ENCODE measurements at places on chromosomes 1 and 21. TPM values are rescaled to one million over a fixed set of nuclear protein-coding genes. Genes with fewer than 3 reads are reported as not detected.
A peak's percentile ranks its signal among the peaks of the same experiment; 100 is the strongest.

- DNase-seq, result no peak
Observed at GRCh38 chr1:167658574-167659328, 28.7 kb downstream of the RCSD1 start.

GRCh38 chr21:28633839-28634555 lies 358.7 kb downstream of the LTN1 start:
- DNase-seq, result no peak

Gene HES5
- 0.87 TPM for polyA plus RNA-seq

Gene SLC35E2B
- 97.8 TPM for polyA plus RNA-seq

GRCh38 chr1:201461645-201462441 lies 7.1 kb downstream of the PHLDA3 start:
- DNase-seq, result no peak

- no peak for DNase-seq
Observed at GRCh38 chr1:14031461-14031860, 331.5 kb downstream of the PRDM2 start.

DNA sequence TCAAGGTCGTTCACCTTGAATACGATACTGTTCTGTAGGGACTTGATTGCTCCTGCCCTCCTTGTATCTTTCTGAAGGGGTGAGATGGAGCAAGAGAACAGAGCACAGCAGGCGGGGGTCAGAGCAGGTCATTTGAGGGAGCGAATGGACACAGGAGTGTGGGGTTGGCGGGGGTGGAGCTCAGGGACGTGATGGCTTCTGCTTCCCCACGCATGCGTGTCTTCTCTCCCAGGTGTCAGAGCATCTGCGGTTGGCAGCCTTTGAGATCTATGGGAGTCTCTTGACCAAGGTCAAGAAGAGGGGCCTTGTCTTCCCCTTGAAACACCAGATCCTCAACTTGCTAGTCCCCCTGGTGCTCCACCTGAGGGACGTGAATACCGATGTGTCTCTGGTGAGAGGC lies 63.9 kb downstream of the INAVA start:
- no peak for DNase-seq

DNA sequence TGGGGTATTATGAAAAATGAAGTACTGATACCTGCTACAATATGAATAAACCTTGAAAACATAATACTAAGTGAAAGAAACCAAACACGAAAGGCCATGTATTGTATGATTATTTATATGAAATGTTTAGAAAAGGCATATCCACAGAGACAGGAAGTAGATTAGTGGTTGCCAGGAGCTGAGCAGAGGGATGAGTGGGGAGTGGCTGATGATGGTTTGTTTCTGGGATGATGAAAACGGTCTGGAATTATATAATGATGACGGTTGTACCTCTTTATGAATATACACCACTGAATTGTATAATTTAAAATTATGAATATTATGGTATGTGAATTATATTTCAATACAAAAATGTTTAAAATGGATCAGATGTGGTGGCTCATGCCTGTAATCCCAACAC lies 63.8 kb upstream of the MPC2 start:
- DNase-seq, result no peak

GRCh38 chr1:31985430-31985829 lies 28.2 kb upstream of the KHDRBS1 start:
- DNase-seq, result no peak

DNA sequence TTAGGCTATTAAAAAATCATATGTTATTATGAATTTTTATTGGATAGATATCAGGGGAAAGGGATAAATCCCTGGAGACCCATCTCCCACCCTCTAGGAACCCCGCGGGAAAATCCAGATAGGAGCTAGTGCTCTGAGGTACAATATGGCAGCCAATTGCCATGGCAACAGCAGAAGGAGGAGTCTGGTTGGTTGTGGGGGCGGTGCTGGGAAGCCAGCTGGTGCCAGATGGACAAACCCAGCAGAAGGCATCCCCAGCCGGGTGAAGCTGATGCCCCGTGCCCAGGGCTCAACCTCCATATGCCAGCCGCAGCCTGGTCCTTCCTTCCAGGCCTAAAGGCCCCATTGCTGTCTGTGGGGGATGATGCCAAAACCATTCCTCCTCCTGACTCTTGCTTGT lies 38.3 kb downstream of the RHBG start:
- no peak for DNase-seq

- no peak for DNase-seq
Observed at GRCh38 chr21:44815225-44815624, 2.6 kb downstream of the SUMO3 start.

DNA sequence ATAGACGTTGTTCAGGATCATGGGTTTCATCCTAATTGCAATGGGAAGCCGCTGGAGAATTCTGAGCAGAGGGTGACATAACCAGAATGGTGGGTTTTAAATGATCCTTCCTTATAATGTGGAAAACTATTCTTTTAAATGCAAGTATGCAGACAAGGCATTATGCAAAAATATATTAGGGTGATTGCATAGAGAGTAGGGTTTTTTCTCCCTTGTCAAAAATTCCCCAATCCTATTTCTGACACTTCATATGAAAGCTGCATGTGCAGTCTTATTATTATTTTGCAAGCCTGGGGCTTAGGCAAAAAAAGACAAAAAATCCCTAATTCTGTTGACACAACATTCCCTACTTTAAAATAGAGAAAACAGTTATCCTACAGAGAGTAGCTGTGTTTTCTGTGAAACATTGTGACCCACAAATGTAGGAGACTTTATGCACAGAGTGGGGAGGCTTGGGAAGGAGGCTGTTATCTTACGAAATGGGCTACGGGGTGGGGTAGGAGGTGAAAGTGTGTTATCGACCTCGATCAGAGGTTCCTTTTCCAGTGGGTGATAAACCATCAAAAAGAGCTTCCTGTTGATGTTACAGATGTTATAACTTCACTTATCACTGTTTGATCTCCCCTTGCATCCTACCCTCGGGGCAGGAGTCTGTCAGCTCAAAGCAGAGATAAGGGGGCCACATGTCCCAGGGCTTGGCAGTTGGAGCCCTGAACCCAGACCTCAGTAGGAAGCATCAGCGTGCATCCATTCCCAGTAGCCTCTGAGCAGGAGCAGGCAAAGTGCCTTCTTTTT lies 27.2 kb downstream of the RHEX start:
- no peak for DNase-seq

GRCh38 chr1:19312782-19313635 lies 883 bp downstream of the SLC66A1 start:
- no peak for DNase-seq

GRCh38 chr1:184075055-184076029 lies 23.8 kb downstream of the TSEN15 start:
- DNase-seq, result peak; percentile 71

Gene LCE3E
- not detected for polyA plus RNA-seq

- DNase-seq, result no peak
Observed at GRCh38 chr1:88111816-88112215, 572.3 kb upstream of the PKN2 start.

DNA sequence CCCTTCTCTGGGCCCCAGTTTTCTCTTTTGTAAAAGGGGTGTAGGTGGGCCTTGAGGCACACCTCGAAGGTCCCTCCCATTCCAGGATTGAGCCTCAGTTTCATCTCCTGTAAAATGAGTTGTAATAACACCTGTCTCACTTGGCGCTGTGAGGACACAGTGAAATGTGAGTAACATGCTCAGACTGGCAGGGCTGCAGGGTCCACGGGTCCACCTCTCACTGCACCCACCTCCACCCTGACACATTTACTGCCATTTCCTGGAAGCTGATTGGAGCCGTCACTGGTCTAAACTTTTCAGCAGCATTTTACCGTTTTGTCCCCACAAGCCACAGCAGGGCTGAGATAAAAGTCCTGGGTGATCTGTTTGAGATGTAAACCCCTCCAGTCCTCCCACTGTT lies 398.0 kb downstream of the PTPRU start:
- DNase-seq, result no peak

GRCh38 chr1:184078564-184079249 lies 27.2 kb downstream of the TSEN15 start:
- no peak for DNase-seq

DNA sequence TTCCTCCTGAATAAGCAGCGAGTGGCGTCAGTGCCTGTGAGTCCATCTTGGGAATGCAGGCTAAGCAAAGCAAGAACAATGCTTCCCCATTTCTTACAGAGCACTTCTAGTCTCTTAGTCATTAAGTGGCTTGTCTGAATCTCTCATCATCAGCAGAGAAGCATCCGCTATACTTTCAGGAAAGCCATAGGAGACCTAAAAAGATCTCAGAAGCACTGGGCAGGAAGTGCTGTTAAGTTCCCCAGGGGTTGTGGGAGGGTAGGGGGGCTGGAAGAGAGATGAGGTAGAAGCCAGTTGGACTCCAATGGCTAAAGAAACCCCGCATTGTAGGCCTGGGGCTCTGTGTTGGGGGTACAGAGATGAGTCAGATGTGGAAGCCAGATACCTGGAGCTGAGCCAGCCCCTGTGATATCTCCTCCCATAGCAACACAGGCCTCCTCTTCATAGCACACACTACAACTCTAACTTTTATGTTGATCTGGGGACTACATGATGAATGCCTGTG lies 44.9 kb downstream of the SYT6 start:
- no peak for DNase-seq

- peak; percentile 92 for DNase-seq
Observed at GRCh38 chr1:205321162-205321958, at the start of gene NUAK2. NUAK2 (minus strand) TSS chr1:205321745; CDS start chr1:205321628, 117 bp downstream.

- no peak for DNase-seq
Observed at GRCh38 chr1:29482991-29483390, 246.7 kb downstream of the PTPRU start.

Gene WDR77
- 43.5 TPM for polyA plus RNA-seq

DNA sequence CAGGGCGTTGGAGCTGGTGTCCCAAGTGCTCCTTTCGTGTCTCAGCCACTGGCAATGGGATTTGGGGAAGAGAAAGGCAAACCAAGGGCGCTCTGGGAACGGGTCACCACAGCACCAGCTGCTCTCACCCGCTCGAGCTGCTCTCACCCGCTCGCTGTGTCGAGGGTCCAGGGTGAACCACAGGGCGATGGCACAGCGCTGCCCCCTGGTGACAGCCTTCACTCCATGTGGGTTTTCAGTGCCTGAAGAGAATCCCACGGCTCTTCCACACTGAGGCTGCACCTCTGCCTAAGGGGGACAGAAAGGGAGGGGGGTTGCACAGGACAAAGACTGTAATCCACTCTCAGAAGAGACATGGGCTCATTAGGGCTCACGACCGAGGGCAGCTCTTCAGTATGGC lies 7.1 kb upstream of the CLDN19 start:
- peak; percentile 54 for DNase-seq

- DNase-seq, result no peak
Observed at GRCh38 chr1:45552331-45552730, 1.7 kb downstream of the AKR1A1 start.

- DNase-seq, result no peak
Observed at GRCh38 chr1:183932412-183932811, 105.1 kb downstream of the COLGALT2 start.

GRCh38 chr1:150053926-150054325 lies 13.7 kb upstream of the VPS45 start:
- DNase-seq, result no peak

- no peak for DNase-seq
Observed at GRCh38 chr21:28458446-28458845, 534.2 kb downstream of the LTN1 start.

GRCh38 chr1:117128323-117129079 lies 7.0 kb upstream of the TRIM45 start:
- DNase-seq, result peak; percentile 41

DNA sequence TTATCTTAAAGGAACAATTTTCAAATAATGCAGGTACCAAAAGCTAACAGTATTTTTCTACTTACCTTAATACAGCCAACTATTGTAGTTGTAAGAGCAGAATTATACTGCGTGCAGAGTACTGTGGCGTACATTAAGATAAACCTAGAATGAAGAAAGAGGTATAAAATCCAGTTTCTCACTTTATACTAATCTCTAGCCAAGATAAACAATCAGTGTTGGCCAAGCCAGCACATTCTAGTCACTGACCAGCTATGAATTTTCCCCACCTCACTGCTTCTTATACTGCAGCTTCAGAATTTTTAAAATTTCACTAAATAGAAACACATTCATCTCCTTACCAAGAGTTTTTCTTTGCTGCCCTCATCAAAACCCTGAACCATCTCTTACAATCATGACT lies 33.6 kb downstream of the SLC35D1 start:
- DNase-seq, result no peak

DNA sequence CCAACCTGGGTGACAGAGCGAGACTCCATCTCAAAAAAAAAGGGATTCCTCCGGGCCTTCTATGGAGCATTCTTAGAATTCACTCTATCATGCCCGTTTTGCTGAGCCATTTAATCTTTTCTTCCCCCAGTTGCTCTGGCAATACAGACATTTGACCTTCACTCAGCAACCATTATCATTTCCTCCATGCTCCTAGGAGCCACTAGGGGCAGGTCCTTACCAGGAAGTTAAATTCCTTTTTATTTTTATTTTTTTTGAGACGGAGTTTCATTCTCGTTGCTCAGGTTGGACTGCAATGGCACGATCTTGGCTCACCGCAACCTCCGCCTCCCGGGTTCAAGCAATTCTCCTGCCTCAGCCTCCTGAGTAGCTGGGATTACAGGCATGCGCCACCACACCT lies 9.7 kb upstream of the CGN start:
- no peak for DNase-seq

DNA sequence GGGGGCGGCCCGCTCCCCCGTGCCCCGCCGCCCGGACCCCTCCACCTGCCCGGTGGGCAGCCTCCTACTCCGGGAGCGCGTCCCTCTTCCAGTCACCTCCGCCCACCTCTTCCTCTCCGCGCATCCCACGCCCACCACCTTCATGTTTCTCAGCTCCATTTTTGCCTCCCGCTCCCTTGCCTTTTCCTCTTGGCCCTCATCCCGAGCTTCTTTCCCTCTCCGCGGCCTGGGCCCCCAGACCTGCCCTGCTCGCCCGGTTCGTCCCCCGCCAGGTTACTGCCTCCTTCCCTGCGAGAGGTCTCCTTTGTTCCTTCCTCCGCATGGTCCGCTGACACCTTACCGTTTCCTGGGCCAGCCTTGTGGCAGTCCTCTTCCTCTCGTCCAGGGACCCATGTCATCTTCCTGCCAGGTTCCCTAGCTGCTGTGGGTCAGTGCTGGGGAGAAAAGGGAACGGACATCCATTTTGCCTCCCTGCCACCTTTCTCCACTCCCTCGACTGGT lies 563 bp downstream of the QSOX1 start:
- DNase-seq, result peak; percentile 22

GRCh38 chr1:155009221-155009711 lies 6.7 kb downstream of the ZBTB7B start:
- DNase-seq, result no peak

Gene CSMD2
- polyA plus RNA-seq, result 1.3 TPM

Gene SLC22A15
- 5.8 TPM for polyA plus RNA-seq

Gene RNU1-4
- polyA plus RNA-seq, result not detected

Gene EFNA1
- 73.3 TPM for polyA plus RNA-seq

GRCh38 chr1:77024500-77024899 lies 157.2 kb downstream of the ST6GALNAC5 start:
- DNase-seq, result no peak

Gene SIM2
- 25.9 TPM for polyA plus RNA-seq

DNA sequence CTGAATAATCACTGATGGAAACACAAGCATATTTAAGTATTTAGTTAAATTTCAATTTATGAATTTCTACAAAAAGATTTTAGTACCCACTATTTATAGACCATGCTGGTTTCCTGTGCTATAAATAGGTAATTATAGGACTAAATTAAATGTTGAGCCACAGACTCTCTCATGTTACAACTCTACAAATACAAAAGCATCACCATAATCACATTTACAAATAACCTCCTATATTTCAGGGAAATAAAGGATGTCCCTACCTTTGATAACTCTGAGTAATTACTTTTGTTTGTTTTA lies 32.6 kb upstream of the CCDC190 start:
- no peak for DNase-seq

Gene PTPN22
- 0.53 TPM for polyA plus RNA-seq

Gene MAGOH
- polyA plus RNA-seq, result 90.1 TPM

Gene CYYR1
- 49.4 TPM for polyA plus RNA-seq

Gene CYP4X1
- 11.3 TPM for polyA plus RNA-seq

- DNase-seq, result no peak
Observed at GRCh38 chr1:16205891-16206546, 6.4 kb downstream of the ARHGEF19 start.

Measured in renal pelvis (tissue), 12 donors.